ENCODE measurements at places on chromosomes 16 and 17. TPM values are rescaled to one million over a fixed set of nuclear protein-coding genes. Genes with fewer than 3 reads are reported as not detected.

Gene KRT27
- not detected for total RNA-seq

Gene CDH3
- not detected for total RNA-seq

Gene ABI3
- total RNA-seq: 14.4 TPM

Gene HBM
- not detected for total RNA-seq

Gene SPATA2L
- total RNA-seq: 8.1 TPM

Gene TOX3
- not detected for total RNA-seq

Gene PABPN1L
- not detected for total RNA-seq

Gene MED9
- total RNA-seq: 6.8 TPM

Gene ZNF287
- total RNA-seq: 2.0 TPM

Gene C1QL1
- not detected for total RNA-seq

Gene CCL17
- not detected for total RNA-seq

Gene MSRB1
- total RNA-seq: 11.9 TPM

Gene CCL14
- 3.9 TPM for total RNA-seq

Gene ARL4D
- total RNA-seq: 2.2 TPM

Gene VAT1L
- 0.20 TPM for total RNA-seq
